ENCODE measurements at places on chromosomes 1 and 21.
A peak's percentile ranks its signal among the peaks of the same experiment; 100 is the strongest.

- DNase-seq: no peak
Measured at GRCh38 chr1:110185181-110185580, 24.9 kb upstream of the KCNC4 start.

DNA sequence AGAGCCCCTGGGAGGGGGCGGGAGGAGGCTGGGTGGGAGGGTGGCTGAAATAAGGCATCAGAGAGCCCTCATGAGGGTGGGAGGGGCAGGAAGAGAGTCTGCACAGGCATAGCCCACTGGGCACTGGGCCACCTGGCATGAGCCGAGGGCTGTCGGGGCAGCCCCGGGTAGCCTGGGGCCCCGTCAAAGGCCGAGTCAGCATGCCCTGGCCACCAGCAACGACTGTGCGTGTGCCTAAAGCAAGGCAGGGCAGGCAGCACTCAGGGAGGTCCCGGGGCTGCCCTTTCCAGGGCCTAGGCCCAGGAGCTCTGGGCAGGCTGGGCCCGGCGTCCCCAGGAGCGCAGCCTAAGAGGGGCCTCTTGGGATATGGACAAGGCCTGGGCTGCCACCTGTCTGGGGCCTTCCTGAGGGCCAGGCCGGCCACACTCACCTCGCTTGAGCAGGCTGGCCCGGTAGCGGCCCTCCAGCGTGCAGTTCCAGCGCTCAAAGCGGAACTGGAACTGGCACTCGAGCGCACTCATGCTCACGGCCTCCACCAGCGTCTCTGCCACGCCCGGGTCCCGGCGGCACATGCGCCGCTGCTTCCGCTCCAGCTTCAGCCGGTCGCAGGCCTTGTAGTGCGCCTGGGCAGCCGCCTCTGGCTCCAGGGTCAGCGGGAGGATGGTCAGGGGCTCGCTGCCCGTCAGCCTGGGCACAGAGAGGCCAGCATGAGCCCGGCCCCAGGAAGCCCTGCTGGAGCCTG lies 22.7 kb downstream of the WNT9A start:
- DNase-seq: no peak

DNA sequence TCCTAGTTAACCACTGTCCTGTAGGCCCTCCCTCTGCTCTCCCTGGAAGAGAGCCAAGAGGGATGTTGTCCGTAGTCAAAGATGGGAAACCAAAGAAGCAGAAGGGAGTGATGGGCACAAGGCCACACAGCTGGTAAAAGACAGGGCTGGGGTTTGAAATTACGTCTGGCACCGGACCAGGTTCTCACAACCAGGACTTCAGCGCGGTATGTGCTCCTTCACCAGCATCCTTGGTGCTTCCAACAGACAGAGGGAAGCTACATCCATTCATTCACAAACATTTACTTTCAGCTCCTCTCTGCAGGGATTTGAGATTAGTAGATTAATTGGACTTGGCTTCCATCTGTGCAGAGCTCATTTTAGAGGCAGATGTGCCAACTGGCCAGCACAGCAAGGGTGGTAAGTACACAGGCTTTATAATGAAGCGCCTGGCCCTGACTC lies 191.2 kb downstream of the TRABD2B start:
- no peak for DNase-seq

GRCh38 chr1:166915941-166916340 lies 39.9 kb upstream of the TADA1 start:
- no peak for DNase-seq

GRCh38 chr1:202754293-202754692 lies 44.0 kb upstream of the SYT2 start:
- DNase-seq: no peak

DNA sequence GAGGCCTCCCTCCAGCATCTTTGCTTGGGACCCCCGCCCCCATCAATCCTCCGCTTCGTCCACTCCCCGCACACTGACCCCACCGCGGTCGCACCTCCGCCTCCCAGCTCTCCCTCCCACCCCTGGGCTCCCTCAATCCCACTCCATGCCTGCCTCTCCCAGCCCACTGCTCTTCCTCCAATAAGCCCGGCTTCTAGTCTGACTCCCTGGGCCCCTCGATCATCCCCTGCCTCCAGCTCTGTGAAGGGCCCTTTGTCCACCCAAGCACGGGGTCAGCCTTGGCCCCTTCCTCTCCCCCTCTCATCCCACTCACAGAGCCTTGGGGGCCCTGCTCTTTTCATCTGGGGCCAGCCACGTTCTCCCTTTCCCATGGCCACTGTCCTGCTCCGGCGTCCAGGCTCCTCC lies 1.5 kb upstream of the TMEM200B start:
- DNase-seq: no peak

GRCh38 chr1:229600229-229600628 lies 25.7 kb downstream of the TAF5L start:
- DNase-seq: no peak

DNA sequence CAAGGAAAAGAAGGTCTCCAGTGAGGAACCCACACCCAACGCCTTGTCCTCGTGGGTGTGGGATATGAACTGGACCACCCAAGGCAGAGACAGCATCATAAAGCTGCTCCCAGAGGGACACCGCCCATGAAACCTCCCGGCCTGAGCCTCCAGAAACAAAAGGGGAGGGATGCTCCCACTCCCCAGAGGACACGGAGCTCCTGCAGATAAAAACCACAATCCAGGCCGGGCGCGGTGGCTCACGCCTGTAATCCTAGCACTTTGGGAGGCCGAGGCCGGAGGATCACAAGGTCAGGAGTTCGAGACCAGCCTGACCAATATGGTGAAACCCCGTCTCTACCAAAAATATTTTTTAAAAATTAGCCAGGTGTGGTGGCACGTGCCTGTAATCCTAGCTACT lies 66.4 kb downstream of the CHD5 start:
- no peak for DNase-seq

- DNase-seq: no peak
Measured at GRCh38 chr1:216614011-216614934, 109.0 kb downstream of the ESRRG start.

DNA sequence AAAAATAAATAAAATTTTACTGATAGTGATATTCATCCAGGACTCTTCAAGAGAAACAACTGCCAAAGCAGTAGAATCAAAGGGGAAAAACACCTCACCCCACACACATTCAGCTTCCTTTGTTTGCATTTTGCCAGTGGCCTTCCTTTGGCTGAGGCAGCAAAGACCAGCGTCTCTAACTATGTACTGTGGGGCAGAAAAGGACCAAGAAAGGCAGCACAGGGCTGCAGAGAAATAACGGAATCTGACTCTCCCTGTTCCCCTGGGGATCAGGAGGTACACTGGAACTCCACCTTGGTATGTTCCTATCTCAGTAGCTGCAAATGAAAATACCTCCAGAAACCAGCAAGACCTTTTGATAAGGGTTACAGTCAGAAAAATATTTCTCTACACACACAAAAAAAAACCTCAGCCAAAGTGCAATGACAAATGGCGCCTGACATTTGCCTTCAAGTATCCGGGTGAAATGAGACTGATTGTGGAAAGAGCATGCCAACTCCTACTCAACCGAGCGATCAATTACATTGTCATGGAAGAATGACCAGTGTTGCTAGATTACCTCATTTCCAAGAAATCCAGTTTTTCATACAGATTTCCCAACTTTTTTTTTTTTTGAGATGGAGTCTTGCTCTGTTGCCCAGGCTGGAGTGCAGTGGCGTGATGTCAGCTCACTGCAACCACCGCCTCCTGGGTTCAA lies 50.9 kb downstream of the TARBP1 start:
- no peak for DNase-seq

DNA sequence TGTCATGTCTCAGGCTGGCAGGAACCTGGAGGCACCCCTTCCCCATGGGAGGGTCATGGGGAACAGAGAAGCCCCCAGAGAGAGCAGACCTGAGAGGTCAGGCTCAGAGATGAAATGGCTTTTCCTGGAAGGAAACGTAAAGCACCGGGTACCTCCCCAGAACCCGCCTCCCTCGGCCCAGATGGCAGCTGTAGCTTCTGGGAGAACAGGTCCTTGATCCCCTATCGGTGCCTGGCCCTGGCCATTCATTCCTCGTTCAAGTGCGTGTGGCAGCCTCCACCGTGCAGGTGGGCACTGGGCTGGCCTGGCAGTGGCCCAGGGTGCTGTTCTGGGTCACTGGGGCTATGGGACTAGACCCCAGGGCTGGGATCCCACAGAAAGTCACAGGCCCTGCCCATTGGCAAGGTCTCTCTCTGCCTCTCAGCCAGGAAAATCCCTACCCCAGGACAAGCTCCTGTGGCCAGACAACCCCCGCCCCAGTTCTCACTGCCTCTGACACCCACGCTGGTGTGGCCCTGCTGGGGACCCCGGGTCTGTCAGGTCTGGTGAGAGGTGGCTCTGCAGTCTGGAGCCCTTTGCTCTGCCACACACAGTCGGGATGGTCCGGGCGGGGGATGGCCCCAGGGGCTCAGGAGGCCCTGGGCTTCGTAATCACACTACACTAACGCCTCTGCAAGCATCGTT lies 183.2 kb upstream of the VAMP3 start:
- DNase-seq: no peak

DNA sequence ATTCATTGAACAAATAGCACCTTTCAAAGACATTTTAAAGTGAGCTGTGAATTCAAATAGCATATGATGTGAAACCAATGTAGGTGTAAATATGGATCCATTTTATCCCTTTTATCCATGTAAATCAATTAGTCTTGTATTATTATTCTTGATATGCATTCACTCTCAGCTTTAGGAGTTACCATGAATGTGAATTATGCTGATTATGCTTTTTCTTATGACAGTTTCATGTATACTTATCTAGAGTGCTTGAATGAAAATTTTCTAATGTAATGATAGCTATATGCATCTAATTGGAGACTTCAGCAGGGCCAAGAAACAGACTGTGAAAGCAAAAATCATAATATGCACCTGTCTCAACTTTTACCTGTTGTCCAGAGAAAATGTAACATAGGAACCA lies 226.6 kb upstream of the ST6GALNAC5 start:
- DNase-seq: no peak

- no peak for DNase-seq
Measured at GRCh38 chr1:21894034-21894881, 42.9 kb downstream of the HSPG2 start.

- peak; percentile 8 for DNase-seq
Measured at GRCh38 chr21:36422279-36423098, 37.3 kb downstream of the CHAF1B start.

- peak; percentile 67 for DNase-seq
Measured at GRCh38 chr1:202159534-202160371, 649 bp downstream of the PTPN7 start.

DNA sequence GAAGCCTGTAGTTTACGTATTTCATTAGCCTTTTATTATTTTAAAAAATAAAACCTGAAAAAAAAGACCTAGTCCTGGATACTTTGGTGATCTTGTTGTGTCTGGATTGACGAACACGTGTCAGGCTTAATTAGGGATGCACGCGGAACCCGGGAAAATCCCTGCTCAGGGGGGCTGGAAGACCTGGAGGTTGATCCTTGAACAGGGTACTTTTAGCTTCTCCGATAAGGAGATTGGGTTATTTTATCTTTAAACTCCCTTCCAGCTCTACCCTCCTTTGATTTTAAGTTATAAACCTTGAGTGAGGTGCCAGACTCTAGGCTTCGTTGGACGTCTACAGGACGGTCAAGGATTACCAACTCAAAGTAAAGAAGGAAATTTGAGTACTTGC lies 552 bp upstream of the ZNF691 start:
- DNase-seq: no peak

- DNase-seq: no peak
Measured at GRCh38 chr1:84704872-84705417, 14.7 kb upstream of the SSX2IP start.

DNA sequence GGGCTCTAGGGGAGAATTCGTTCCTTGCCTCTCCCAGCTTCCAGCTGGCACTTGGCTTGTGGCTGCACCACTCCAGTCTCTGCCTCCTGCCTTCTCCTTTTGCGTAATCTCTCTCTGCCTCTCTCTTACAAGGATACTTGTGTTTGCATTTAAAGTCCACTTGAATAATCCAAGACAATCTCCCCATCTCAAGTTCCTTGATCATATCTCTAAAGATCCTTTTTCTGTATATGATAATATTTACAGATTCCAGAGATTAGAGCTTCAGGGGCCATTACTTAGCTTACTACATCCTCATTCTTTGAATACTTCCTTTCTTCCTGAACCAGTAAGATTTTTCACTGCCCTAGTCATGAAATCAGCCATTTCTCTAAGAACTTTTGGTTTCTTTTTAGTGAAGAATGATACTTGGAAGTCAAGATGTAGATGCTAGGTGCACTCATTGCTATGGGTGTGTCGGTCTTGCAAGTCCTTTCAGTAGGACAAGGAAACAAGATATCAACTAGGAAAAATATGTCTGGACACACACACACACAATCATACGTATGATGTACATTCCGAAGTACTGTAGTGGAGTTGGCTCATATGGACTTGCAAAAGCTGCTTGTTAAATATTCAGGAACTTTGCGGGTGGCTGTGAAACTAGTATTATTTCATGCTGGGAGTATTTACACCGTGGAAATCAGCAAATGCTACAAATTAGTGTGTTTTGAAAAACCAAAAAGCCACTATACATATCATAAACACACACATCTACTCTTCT lies 20.8 kb upstream of the RLF start:
- DNase-seq: no peak

DNA sequence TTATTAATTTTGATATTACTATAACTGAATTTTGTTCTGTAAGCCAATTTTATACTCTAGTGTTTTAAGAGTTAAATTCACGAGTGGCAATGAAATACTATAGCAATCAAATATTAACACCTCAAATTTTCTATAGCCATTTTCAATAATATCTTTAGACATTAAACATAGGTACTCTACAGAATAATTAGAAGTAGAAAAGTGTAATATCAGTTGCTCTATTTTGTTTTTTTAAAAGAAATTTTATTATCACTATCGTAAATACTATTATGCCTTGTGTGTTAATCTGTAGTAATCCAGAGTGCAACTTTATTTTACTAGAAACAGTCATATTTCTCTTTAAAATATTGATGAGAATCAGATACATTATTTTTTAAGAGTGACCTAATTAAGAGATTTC lies 691.2 kb downstream of the USP25 start:
- DNase-seq: no peak

DNA sequence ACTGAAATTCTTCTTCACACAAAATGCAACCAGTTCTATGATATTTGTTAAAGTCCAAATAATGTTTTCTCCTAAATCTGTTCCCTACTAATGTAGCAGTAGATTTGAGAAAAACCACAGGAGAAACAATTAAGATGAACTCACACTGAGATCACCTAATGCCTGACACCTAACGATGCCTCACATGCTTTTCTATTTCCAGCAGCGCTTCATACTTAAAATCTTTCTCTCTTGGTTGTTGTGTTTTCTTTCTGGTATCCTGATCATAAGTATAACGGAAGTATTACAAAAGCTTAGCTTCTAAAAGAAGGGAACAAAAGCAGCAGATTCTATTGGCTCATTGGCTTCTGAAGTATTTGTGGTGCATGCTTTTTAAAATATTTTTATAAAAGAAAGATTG lies 267.2 kb upstream of the SGIP1 start:
- DNase-seq: no peak

DNA sequence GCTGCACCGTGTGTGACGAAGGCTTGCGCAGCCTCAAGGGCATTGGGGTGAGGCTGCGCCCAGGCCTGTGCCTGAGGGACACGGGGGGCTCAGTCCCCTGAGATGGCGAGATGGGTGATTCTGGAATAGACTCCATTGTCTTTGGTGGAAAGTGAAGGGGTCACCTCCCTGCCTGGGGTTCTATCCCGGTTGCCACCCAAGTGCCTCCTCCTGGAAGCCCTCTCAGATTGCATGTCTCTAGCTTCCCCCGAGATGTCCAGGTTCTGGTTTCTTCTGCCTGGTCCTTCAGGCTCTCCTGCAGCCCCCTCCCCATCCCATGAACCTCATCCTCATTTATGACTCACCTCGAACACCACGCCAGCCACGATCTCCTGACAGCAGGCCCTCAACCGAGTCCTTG lies 22.3 kb upstream of the MFN2 start:
- no peak for DNase-seq
